ENCODE measurements at places on chromosomes 3 and 15.

DNA sequence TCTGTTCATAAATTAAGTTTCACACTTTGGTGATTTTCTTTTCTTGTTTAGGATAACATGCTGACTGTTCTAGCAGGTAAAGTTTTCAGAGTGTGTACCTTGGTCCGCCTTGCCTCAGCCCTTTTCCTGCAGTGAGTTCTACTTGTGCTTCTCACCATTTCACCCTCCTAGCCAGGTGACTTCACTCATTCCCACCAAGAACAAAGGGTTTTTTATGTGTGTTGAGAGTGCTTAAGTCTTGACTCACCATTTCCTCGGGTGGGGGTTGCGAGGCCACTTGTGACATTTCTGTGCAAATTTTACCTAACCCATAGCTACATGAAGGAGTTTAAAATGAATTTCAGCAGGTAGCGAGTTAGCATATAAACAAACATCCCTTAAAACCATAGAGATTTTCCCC, 81.4 kb downstream of the C3orf38 start:
- DNase-seq, result no peak

DNA sequence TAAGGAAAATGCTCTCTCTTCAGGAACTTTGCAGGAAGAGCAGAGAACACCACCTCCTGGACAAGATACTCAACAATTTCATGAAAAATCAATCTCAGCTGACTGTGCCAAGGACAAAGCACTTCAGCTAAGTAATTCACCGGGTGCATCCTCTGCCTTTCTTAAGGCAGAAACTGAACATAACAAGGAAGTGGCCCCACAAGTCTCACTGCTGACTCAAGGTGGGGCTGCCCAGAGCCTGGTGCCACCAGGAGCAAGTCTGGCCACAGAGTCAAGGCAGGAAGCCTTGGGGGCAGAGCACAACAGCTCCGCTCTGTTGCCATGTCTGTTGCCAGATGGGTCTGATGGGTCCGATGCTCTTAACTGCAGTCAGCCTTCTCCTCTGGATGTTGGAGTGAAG, 200.5 kb downstream of the AKAP13 start:
- peak; percentile 82 for DNase-seq

DNA sequence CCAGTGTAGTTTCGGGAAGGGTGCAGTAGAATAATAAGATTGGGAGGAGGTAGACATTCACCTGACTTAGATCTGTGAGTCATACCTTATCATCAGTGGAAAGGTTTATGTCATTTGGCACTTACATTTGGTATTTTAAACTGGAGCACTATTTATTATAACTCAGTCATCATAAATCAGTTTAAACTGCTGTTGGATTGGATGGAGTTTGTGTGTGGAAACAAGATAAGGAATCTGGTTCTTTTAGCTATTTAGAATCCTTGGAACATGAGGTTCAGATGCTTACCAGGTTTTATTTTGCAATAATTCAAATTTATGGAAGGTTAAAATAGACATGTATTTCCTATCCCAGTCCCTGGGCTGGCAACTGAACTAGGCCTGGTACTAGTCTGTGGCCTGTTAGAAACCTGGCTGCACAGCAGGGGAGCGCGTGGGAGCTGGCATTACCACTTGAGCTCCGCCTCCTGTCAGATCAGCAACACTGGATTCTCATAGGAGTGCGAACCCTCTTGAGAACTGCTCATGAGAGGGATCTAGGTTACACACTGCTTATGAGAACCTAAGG, 34.5 kb downstream of the ZFAND6 start:
- no peak for DNase-seq

- DNase-seq, result no peak
Observed at GRCh38 chr15:85571780-85572179, 191.4 kb downstream of the AKAP13 start.

GRCh38 chr3:183375337-183375736, 53.1 kb downstream of the MCF2L2 start:
- peak; percentile 12 for DNase-seq

DNA sequence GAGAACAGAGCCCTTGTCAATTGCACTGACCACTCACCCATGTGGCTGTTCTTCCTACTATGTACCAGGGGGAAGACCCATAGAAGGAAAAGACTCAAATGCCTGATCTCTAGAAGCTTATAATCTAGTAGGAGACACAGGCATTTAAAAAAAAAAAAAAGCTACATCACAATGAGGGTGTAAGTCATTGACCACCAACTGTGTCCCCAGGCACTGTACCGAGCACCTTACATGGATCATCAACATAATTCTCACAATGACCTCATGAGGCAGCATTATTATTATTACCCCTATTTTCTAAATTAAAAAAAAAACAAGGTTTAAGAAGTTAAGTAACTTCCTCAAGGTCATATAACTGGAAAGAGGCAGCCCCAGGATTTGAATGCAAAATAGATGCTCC, 247.4 kb downstream of the SHOX2 start:
- DNase-seq, result no peak

DNA sequence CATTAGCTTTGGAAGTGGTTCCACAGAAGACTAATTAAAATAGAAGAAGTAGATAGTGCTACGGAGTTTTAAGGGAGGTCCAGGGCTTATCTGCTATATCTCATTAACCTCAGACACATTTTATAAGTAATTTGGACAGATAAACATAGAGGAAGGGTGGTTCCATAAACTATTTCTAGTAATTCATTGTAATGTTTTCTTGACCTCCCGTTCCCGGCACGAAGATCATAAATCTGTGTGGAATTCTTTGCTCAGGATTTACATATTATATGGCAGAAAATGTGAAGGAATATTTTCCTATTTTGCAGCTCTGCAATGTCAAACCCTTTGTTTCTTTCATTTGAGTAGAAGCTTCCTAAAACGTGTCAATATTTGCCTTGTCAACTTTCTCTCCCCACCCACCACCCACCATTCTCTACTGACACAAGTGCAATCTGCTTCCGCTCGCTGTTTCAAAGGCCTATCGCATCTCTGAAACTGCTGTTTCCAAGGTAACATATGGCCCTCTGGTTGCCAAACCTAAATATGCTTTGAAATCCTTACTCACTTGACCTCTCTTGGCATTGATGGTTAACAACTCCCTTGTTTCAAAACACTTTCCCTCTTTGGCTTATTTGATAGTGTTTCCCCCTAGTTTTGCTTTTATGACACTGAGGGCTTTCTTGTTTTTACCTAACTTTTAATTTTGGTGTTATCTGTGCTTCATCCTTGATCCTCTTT, 21.4 kb upstream of the PLSCR5 start:
- DNase-seq, result no peak

- no peak for DNase-seq
Observed at GRCh38 chr3:178304758-178305467, 231.3 kb upstream of the KCNMB2 start.

GRCh38 chr3:149592758-149593240, 65.0 kb downstream of the WWTR1 start:
- DNase-seq, result no peak

- DNase-seq, result no peak
Observed at GRCh38 chr3:30945291-30945690, 50.8 kb upstream of the GADL1 start.

DNA sequence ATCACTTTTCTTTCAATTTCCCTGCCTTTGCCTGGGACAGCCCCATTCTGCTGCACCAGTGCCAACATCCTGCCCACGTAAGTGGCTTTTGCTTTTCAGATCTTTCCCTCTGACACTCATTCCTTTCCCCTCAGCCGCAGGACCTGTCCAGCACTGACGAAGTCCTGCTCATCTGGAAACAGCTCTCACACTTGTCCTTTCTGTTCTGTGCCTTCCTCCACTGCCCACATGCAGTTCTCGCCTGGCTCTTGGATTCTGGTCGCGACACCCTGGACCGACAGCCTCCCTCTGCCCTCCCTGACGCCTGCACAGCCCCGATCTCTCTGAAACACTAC, 99.7 kb downstream of the ADCY5 start:
- DNase-seq, result no peak

- DNase-seq, result no peak
Observed at GRCh38 chr3:184696697-184697096, 15.2 kb downstream of the MAGEF1 start.

GRCh38 chr3:196054661-196055060, 27.2 kb downstream of the TFRC start:
- DNase-seq, result no peak

- peak; percentile 75 for DNase-seq
Observed at GRCh38 chr3:39327746-39328349, 1.7 kb upstream of the CCR8 start.

DNA sequence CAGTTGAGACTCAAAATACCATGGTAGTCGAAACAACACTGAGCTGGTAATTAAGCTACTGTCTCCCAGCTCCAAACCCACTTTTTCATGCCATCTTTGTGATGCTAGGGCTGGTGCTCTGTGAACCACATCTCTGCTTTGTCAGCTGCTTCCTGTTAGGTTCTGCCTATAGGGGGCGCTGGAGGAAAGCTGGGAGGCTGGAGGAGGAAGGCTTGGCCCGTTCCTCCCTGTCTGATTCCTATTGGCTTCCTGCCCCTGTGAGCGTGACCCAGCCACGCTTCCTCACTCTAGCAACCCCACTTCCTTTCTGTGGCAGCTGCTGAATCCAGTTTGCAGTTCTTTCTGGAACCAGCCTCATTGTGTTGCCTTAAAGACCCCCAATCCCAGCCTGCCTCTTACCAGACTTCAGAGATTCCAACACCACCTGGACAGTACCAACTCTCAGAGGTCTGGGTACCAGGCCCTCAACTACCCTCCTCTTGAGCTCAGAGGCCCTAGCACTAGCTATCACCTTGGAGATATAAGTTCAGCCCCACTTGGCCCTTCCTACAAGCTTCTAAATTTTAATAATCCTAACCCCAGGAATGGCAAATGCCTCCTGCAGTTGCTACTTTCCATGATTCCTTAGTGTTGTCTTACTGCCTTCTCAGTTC, 120.9 kb downstream of the ERC2 start:
- DNase-seq, result peak; percentile 50

DNA sequence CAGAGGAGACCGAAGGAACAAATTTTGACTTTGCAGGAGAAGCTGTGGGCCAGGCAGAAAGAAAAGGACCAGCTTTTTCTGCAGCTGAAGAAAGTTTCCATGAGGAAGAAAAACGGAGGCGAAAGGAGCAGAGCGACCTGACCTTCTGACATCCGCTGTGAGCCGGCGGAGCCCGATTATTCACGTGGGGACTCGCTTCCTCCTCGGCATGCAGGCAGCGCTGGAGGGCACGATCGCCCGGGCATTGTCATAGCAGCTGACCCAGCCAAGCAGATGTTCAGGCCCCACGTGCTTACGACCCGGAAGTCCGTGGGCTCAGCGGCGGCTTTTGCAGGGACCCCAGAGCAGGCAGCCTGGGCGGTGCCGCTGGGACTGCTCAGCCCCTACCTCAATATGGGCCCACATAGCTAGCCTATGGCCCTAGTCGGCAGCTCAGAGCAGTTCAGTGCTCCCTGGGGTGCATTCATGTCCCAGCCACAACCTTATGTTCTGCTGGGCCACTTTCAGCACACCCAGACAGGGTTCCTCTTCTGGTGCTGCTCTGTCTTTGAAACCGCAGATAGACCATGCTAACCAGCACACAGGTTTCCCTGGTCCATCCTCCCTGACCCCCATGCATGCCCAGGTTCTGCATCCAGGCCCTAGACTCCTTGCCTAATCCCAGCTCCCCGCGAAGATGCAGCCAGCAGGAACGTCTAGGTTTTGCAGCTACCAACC, 10.5 kb upstream of the EIF4A2 start:
- peak; percentile 83 for DNase-seq

GRCh38 chr3:110900576-110900975, 171.0 kb upstream of the NECTIN3 start:
- DNase-seq, result no peak

GRCh38 chr3:73094129-73094528, 32.7 kb downstream of the EBLN2 start:
- no peak for DNase-seq

GRCh38 chr3:24261521-24261920, 233.1 kb downstream of the THRB start:
- DNase-seq, result no peak

DNA sequence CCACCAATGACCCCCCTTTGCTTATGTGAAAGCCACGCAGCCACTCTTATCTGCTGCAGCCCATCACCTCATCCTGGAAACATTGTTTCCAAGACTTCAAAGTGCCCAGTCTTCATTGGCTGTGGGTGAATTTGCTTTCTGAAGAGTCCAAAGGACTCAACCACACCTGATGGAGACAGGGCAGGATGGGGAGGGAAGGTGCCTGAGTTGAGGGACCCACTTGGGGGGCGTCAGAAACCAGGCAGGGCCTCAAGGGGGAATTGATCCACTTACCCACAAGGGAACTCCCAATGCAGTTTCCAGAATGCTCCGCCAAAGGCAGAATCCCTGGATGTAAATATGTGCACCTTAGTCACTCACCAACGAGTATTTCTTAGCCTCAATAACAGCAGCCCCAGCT, 147.9 kb upstream of the ATP2B2 start:
- no peak for DNase-seq

- no peak for DNase-seq
Observed at GRCh38 chr3:53493963-53494791, at the start of gene CACNA1D. TSS of gene CACNA1D (plus strand) at chr3:53494611. CDS start at chr3:53495167, 556 bp downstream.

DNA sequence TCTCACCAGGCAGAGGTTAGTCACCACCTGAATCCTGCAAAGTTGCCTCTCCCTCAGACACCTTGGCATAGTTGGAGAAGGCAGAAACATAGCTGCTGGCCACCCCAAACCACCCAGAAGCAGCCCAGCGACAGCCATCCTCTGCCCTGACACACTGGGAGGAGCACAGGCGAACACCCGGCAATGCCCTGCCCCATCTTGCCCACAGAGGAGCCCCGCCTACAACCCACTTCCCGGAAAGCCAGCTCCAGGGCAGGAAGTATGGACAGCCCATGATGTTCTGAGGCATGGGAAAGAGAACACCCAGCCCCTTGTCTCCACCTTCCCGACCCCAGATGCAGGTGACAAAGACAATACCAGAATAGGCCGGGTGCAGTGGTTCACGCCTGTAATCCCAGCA, 12.6 kb upstream of the SHISA5 start:
- DNase-seq, result peak; percentile 53

DNA sequence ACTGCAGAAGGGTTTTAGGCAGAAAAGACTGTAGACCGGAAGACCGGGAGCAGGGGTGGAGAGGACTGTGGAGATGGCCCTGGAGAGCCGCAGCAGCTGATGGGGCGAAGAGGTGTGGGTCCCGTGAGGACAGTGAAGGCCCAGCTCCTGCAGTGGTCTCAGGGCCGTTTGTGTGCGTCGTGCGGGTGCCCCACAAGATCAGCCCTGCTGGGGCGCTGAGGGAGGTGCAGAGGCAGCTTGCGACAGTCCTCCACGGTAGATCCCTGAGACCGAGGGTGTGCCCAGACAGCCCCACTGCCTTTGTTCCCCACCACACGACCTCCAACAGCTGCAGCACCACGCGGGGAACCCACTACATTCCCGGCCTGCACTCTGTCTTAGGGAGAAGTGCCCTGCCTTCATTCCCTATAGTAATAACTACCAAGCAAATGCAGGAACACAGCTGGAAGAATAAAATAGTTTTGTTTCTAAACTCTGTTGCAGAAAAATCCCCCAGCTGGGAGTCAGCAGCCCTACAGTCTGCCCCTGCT, 19.0 kb upstream of the CRABP1 start:
- DNase-seq, result no peak

DNA sequence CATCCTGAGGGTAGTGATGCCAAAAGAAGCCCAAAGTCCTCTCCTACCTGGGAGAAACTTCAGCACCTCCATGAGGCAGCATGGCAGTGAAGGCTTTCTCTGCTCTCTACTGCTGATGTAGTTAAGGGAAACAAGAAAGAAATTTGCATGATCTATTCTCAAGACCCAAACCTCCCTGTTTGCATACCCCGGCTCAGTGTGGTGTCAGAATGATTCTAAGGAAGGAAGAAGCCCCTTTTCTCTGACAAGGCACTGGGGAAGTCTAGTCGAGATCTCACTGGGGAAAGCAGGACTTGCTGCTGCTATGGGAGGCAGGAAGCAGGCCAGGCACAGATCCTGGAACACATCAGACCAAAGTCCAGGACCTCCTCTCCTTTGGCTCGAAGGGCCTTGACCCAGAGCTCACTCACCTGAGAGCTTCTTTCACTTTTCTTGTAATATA, 89.4 kb upstream of the ICE2 start:
- no peak for DNase-seq
